ENCODE measurements at places on chromosomes 11 and 22.

DNA sequence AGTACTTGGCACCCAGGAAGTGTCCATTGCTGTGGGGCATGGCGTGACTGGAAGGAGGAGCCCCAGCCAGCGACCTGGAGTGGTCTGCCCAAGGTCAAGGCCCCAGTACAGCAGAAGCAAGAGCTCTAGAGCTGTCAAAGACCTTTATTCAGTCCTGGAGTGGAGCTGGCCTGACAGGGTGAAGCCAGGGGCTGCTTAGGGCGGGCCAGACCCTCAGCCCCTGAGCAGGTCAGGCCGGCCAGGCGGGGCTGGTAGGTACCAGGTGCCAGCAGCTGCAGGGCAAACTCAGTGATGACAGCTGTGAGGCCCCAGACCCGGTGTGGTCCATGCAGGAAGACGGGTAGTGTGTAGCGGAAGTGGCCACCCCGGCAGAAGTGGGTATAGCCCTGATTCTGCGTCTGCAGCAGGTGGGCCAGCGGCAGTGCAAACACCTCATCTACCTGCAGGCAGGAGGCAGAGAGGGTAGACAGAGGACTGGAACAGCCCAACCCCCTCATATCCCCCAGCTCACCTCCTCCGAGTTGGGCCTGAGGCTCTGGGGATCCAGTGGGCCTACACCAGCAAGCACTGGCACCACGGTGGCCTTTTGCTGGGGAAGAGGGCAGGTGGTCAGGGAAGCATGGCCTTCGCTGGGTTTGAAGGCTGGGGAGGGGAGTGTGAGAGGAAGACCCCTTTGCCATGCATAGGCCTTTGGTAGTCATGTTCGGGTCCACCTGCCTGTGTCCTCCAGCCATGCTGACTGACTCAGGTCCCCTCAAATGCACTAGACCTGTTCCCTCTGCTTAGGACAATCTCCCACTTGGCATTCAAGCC, 1.7 kb downstream of the NUDT8 start:
- DNase-seq: no peak

- no peak for DNase-seq
Measured at GRCh38 chr11:102343809-102344208, 3.2 kb upstream of the BIRC2 start.

GRCh38 chr11:1150116-1150515, 7.6 kb upstream of the MUC5AC start:
- no peak for DNase-seq

GRCh38 chr11:108685419-108686130, 20.7 kb downstream of the DDX10 start:
- no peak for DNase-seq

GRCh38 chr11:35780951-35781860, 118.6 kb downstream of the TRIM44 start:
- DNase-seq: no peak

GRCh38 chr11:10608584-10608983, 40.1 kb upstream of the LYVE1 start:
- no peak for DNase-seq

DNA sequence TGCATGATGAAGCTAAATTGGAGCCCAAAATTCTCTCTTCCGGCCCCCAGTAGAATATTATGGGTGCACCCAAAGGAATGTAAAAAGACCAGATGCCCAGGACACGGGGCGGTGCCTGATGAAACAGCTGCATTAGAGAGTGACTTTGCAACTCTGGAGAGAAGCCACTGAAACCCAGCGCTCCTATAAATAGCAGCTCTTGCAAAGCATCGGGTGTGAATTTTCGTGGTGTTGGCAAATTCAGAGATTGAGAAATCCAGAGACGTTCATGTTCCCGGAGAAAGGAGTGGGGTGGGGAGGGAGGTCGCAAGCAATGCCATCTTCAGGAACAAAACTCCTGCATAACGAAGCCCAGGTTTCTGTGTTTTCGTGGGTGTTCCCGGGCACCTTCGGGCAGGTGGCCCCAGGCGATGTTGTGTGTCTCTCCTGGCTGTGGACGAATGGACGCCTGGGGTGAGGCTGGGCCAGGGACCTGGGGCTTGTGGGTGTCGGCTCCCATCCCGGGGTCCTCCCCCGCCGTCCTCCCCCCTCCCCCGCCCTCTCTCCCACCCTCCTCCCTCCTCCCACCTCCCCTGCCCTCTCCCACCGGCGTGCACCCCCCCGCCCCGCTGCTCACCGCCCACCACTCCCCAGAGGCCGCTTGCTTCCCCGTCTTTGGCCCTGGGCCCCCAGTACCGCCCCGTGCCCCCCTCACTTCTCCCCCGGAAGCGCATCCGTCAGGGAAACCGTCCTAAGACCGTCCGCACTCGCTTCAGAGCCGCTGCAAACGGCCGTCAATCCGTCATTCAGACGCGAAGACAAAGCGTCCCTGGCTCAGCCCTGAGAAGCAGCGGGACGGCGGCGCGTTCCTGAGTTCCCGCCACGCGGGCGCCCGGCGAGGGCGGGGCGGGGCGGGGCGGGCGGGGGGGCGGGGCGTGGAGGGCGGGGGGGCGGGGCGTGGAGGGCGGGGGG, 26.7 kb upstream of the TOLLIP start:
- DNase-seq: no peak

GRCh38 chr11:27506200-27507182, at the start of gene LIN7C:
LIN7C (minus strand) TSS chr11:27506769; CDS start chr11:27506752, 17 bp downstream.
- DNase-seq: peak; percentile 94

- DNase-seq: no peak
Measured at GRCh38 chr11:47905358-47906059, 57.4 kb upstream of the NUP160 start.

DNA sequence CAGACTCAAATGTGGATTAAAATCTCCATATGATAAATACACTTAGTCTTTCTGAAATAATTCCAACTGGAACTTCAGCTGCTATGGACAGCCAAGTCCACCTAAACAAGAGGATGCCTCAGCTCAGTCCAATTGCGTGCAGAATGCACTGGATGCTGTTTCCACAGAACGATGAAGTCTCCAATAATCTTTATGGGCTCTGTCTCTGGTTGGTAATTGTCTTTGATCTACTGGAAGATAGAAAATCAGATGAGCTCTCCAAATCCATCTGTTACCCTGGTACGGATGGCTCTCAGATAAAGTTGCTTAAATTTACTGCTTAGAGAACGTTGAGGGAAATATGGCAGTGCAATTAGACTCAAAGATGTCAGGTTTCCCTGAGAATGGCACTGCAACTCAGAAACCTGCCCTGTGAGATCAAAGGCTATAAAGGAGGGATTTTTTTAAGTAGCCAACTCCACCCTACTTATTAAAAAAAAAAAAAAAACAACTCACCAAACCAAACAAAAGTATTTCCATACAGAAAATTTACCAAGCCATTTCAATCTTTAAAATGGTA, 859 bp upstream of the BIRC3 start:
- DNase-seq: no peak

GRCh38 chr11:14789879-14790484, 102.0 kb downstream of the CYP2R1 start:
- no peak for DNase-seq

DNA sequence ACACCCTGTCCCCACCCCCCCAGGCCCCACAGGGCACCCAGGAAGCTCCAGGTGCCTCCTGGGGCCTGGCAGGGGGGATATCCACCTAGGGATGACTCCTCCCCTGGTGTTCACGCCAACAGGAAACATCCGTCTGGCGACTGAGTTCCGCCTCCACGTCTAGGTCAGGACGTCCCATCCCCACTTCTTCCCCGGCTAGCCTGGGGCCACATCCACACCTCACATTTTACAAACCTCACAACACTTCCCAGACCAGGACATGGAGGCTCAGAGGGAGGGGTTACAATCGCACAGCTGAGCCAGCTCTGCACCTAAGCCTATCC, 21.0 kb downstream of the MAFF start:
- no peak for DNase-seq

GRCh38 chr11:120932305-120932915, 91.5 kb upstream of the TBCEL start:
- DNase-seq: no peak

DNA sequence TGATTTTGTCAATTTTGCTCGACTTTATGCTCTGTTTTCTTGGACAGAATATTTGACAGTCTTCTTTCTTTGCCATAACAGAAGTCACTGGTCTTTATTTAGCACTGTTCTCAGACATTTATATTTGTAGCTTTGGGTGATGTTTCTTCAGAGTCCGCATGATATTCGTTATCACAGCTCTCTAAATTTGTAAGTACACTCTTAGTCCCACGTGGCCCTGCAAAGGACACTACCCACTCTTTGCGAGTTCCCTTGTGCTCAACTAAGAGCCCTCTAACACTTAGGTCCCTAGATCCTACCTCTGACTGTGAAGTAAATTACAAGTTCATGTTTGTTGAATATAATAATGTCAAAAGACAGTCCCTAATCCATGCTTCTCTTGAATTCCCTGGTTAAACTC, 651.9 kb downstream of the NTM start:
- DNase-seq: no peak

DNA sequence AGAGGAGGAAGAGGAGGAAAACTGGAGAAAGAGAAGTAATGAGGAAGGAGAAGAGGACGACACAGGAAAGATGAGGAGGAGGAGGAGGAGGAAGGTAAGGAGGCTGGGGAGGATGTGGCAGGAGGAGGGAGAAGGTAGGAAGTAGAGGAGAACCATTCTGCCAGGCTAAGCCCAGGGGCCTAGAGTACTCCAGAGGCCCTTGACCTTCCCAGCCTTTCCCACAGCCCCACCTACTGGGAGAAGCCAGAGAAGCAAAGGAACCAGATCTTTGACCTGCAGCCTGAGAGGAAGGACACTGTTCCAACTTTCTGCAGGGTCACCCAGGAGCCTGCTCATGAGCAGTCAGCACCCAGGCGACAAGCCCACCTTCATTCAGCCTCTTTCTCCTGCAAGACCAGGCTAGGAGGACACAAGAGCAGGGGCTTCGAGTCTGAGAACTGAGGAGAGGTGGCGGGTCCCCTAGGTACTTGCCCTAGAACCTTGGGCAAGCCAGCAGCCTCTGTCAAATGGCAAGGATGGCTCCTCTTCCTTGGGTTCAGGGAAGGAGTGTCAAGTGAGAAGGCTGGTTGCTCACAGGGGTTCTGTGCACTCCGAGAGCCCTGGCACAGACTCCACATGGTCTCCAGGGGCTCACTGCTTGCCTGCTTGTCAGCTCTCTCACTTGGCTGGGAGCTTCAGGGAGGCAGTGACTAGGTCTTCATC, 27.9 kb upstream of the OAF start:
- DNase-seq: no peak

DNA sequence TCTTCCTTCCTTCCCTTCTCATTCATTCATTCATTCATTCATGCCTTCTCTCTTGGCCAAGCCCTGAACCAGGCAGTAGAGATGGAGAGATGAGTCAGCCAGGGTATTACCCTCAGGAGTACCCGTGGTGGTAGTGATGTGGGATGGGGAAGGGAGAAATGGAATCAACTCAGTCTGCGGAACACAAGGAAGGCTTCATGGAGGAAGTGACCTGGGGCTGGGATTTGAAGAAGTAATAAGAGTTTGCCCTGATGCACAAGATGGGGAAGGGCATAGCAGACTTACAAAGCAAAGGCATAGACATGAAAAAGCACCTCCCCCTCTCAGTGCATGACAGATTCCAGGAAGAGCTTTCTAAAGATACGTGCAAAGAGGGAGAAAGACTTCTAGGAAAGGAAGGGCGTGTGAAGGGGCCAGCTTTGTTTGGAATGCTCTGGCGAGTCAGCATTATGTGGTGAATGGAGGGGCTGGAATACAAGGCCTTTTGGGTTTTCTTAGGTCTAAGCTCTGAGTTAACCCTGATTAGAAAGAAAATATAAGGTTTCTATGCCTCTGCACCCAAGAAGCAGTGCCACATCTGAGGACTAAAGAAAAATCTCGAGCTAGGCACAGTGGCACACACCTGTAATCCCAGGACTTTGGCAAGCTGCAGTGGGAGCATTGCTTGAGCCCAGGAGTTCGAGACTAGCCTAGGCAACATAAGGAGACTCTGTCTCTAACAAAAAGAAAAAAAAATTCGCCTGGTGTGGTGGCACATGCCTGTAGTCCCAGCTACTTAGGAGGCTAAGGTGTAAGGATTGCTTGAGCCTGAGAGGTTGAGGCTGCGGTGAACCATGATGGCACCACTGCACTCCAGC, 36.4 kb upstream of the ACER3 start:
- no peak for DNase-seq

GRCh38 chr22:30348404-30348803, 8.3 kb downstream of the SF3A1 start:
- no peak for DNase-seq

GRCh38 chr22:44355716-44356070, 42.9 kb upstream of the SHISAL1 start:
- DNase-seq: no peak

DNA sequence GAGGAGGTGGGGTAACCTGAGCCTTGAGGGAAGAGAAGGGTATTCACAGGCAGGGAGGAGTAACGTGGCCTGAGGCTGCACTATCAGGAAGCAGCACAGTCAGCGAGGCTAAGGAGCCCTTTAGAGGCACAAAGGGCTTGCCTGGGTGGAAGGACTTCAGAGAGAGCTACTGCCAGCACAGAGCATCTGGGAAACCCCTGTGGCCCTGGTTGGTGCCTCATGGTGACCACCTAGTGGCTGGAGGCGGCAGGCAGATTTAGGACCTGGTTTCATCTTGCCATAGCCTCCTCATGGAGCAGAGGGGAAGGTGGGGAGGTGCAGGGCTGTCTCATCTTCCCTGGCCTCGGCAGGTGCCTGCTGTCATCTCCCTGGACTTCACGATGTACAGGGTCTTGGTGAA, 64.5 kb downstream of the MPPED1 start:
- no peak for DNase-seq

DNA sequence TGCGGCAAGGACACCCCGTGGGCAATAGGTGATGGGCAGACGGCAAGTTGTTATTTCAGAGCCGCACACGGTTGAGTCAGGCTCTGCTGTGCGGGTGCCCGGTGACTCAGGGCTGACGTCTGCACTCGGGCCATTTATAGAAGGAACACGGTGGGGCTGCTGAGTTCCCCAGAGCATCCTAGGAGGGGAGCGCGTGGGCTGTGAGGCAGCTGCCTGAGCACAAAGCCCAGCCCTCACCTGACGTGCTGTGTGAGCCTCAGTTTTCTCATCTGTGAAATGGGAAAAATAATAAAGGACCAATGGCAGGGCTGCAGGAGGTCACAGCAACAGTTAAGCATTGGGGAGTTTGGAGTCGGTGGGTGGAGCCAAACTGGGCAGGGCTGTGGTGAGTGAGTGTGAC, 11.3 kb upstream of the RHOD start:
- no peak for DNase-seq

DNA sequence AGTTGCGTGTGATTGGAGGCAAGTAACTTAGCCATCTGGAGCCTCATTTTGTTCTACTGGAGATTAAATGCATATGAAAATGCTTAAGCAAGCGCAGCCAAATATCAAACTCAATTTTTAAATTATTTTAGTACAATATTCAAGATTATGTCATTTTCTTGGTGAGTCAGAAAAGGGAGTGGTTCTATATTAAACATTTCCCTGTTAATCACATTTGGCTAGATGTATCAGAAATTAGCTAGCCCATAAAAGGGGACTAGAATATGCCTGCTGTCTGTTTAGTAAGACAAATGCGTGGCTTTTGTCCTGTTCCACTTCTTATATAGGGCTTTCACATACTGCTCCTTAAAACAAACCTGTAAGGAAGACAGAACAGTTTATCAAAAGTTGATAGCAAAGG, 35.0 kb upstream of the BMAL1 start:
- no peak for DNase-seq

GRCh38 chr11:105823495-105824033, 198.5 kb downstream of the MSANTD4 start:
- DNase-seq: no peak
